ENCODE measurements at places on chromosomes 3 and 15.

DNA sequence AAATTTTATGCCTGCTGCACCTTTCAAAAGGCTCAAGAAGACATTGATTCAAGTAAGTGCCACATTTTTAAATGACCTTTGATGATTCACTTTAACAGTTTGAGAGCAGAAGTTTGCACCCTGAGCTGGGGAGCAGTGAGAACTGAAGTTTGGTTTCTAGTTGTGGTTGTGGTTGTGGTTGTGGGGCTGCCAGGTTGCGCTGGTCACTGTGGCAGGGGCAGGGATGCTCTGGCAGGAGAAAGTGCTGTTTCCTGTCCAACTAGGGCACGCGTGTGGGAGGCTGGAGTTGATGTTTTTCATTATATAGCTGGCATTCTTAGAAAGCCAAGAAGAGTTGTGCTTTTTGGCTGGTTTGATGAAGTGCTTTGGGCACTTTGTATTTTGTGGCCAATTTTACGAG is 339.7 kb upstream of the NR2F2 start:
- peak; percentile 74 for DNase-seq

DNA sequence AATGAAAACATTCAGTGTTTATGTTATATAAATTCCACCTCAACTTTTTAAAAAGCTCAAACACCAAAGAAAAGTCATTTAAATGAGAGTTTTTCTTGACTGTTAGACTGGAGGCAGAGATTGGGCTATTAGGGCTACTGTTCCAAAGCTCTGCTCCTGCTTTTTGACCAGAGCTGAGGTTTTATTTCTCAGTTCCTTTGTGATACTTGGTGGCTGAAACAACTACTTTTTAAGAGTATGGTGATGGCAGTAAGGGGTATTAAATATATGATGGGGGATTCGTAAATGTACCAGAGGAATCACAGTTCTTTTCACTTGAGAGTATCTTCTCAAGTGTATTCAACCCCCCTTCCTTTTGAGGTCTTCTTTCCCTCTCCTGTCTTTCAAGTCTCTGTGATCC is 186.1 kb upstream of the CGNL1 start:
- no peak for DNase-seq

GRCh38 chr15:68114356-68114755 is 60.2 kb downstream of the PIAS1 start:
- DNase-seq: no peak

- no peak for DNase-seq
These were observed 87.8 kb upstream of the TJP1 start for GRCh38 chr15:29910068-29910467.

DNA sequence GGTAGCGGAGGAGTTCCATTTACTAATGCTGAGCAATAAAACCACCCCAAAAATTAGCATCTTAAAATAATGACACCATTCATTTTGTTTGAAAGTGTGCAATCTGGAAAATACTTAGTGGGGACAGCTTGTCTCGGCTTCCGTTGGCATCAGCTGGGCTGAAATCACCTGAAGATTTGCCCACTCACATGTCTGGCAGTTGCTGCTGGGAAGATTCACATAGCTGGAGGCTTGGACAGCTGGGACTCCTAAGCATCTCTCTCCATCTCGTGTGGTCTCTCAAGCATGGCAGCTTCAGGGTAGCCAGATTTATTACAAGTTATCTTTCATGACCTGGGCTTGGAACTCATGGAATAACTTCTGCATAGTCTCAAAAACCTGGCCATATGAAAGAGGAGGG is 38.4 kb upstream of the BFSP2 start:
- DNase-seq: no peak

DNA sequence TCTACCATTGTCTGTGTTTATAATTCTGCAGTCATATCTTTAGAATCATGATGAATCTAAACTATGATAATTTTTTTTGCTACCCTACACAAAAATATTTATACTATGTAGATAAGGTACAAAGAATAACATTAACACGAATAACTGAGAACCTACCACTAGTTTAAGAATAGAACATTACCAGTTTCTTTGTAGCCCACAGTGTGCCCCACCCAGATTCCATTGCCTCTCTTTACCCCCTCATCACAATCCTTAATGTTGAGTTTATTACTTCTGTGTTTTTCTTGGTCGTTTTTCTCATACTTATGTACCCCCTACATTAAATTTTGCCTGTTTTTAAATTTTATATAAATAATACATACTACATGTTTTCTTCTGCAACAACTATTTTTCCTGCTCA is 140.5 kb downstream of the BBX start:
- DNase-seq: no peak

DNA sequence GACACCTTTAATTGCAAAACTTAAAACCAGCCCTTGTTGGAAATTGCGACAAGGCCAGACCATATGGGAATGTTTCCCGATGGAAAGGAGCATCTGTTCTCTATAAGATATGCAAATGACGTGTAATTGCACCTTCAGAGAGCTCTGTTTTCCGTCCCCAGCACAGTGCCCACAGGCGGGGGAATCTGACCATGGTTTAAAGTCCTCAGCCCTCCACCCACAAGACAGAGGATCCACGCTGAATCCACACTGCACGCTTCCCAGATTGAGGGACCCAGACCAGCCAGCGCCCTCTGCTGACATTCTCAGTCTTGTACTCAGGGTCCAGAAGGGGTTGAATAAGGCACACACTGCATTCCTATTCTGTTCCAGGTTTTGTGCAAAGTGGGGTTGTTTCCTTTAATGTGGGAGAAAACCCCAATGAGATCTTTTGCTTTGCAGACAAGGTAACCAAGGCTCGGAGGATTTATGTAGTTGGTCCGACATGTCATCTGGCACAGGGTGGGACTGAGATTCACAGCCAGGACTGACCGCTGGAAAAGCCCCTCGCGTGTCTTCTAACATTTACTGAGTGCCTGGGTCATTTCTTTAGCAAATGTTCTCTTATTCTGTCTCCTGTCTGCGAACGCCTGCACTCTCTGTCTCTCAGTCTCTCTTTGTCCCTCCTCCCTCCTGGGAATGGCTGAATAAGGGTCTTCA is 36.8 kb upstream of the KLHL25 start:
- no peak for DNase-seq

DNA sequence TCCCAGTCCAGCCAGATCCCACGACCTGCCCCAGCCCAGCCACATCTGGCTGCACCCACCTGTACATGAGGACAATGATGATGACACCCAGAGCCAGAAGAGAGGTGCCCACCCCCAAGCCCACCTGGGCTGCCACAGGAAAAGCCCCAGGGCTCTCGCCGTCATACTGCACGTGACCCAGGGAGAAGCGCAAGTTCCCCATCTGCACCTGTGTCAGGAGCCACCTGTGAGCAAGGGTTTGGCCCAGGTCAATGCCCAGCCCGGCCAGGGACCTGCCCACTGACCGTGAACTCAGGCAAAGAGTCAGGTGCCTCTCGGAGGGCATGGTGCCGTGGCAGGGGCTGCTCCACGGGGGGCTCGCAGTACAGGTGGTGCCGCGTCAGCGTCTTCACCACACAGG is 16.3 kb downstream of the PLXNB1 start:
- no peak for DNase-seq

- no peak for DNase-seq
These were observed 172.1 kb upstream of the SMAD3 start for GRCh38 chr15:66893294-66893693.

DNA sequence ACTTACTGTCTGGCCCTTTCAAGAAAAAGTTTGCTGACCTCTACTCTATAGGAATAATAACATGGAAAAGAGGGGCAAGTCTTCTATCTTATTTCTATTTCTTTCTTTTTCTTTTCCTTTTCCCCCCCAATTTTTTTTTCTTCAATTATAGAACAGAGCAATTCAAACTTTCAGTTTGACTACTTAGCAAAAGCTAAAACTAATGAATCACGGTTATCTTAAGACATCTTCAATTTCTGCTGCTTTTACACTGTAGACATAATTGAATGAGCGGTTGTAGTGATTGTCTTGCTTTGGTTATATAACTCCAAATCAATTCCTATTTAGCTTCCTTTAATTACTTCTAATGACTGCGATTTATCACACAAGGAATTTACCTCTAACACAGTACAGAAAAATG is 74.3 kb upstream of the P2RY1 start:
- no peak for DNase-seq

GRCh38 chr15:63040954-63041353 is 1.6 kb upstream of the TPM1 start:
- no peak for DNase-seq

DNA sequence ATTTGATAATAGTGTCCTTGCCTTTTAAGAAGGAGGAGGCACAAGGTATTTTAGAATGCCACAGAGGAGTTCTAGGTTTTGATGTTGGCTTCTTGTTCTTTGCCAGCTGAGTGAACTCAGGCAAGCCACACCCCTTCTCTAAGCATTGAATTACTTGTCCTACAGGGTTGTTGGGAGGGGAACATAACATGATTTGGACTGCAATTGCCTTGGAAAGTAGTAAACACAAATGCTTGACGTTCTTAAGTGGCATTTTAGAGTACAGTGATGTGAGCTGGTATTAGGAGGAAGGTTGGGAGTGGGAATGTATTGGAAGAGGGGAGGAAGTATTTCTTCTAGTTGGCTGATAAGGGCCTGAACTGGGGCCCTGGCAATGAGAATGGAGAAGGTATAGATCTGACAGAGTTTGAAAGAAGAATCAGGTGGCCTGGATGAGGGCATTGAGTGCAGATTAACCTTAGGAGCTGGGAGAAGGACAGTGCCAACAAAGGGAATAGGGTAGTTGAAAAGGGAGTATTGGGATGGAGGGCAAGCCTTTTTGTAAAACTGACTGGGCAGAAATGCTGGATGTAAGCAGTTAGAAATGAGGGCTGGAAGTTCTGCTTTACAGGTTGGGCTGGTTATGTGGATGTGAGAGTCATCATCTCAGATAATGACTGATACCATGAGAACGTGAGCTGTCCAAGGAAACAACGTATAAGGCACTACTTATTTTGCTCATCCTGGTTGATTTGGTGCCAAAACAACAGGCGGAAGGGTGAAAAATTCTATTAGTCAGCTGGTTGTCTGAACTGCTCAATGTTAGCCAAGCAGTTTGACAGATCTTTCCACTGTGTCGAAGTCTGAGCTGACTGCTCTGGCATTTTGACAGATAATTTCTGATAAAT is 16.7 kb downstream of the KAT2B start:
- no peak for DNase-seq

DNA sequence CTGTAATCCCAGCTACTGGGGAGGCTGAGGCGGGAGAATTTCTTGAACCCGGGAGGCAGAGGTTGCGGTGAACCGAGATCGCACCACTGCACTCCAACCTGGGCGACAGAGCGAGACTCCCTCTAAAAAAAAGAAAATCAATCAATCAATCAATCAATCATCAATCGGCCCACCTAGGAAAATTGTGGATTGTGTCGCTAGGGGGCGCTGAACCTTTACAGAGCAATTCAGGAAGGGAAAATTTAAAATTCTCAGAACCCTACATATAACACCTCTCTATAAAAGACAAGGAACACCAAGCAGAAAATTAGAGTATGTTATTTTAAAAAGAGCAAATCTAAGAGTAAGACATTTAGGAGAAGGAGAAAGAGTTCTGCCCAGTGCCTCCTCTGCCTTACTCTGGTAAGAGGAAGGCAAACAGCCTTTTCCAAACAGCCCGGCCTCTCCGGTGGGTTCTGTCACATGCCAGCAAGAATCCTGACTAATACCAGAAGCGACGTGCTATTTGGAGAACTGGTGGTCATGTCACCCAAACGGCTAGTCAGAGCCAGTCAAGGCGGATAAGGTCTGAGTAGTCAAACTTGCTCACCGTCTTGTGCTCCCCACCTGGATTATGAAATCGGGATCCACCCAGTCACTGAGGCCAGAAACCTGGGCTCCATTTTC is 22.3 kb upstream of the SMCO1 start:
- peak; percentile 63 for DNase-seq

- peak; percentile 56 for DNase-seq
These were observed 18.9 kb upstream of the CSPG4 start for GRCh38 chr15:75731248-75732151.

GRCh38 chr3:196889844-196890708 is 22.4 kb downstream of the SENP5 start:
- DNase-seq: no peak

DNA sequence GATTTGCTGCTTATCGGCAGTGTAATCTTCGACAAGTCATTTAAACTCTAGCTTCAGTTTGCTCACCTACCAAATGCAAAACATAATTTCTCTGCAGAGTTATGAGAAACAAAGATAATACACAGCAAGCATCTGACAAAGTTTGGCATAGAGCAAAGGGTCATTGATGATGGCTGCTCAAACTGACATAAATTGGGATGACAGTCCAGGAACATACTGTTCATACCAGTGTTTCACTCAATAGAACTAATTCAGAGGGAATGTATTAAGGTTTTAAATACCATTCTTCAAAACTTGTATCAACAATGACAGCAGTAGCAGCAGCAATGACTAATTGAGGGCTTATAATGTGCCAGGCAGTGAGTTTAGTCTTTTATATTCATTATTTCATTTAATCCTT is 137.6 kb downstream of the SPATA16 start:
- DNase-seq: no peak

DNA sequence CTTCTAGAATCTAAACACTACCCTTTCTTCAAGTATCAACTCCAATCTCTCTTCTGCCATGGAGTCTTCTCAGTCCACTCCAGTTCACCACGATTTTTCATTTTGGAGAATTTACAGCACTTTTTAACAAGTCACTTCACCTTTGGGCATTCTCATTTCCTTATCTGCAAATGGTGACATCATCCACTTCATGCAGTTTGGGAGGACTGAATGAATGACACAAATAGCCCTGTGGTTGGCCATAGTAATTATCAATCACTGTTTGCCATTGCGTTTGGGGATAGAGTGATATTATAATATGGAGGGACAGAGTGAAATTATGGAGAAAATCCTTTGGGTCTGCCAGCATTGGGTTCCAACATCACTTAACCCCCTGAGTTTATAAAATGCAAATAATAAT is 38.0 kb upstream of the TM4SF1 start:
- DNase-seq: no peak
